Activated B cell treated with CpG ODN at 0.5 μM for 24 hours (primary cell): ENCODE measurements at places on chromosomes 7 and 10. TPM values are rescaled to one million over a fixed set of nuclear protein-coding genes. Genes with fewer than 3 reads are reported as not detected.

SNCG gene
- total RNA-seq = not detected in 2 replicates

FKBP6 gene
- total RNA-seq = not detected in 2 replicates

ERVW-1 gene
- total RNA-seq = not detected in 2 replicates

SLC16A12 gene
- total RNA-seq = not detected in 2 replicates

PVRIG gene
- 17.1 and 20.0 TPM in 2 replicates for total RNA-seq

CLCN1 gene
- total RNA-seq = not detected in 2 replicates

PTPRN2 gene
- total RNA-seq = 1.6 and 1.8 TPM in 2 replicates

CLDN12 gene
- 6.2 and 9.0 TPM in 2 replicates for total RNA-seq

ADAM8 gene
- total RNA-seq = 137 and 152 TPM in 2 replicates

MDH2 gene
- 120 and 125 TPM in 2 replicates for total RNA-seq

PNLIPRP3 gene
- not detected in 2 replicates for total RNA-seq

UBE3C gene
- total RNA-seq = 52.8 and 65.3 TPM in 2 replicates

SRRM3 gene
- total RNA-seq = not detected in 2 replicates

- no peaks in the 10 kb centered on the region for H3K36me3 ChIP-seq
- H3K4me3 ChIP-seq = peak overlapping the region; percentile 71
- H3K4me1 ChIP-seq = peaks cover 11% of the 10 kb centered on the region
- peaks cover 11% of the 10 kb centered on the region for H3K27me3 ChIP-seq
Measured at GRCh38 chr10:128210215-128211063, 84.2 kb upstream of the MKI67 start.

- no peaks in the 10 kb centered on the region for H3K36me3 ChIP-seq
- H3K4me1 ChIP-seq = no peaks in the 10 kb centered on the region
- H3K27me3 ChIP-seq = no peaks in the 10 kb centered on the region
- no peak overlapping the region for H3K27ac ChIP-seq
- no peak overlapping the region for H3K4me3 ChIP-seq
Measured at GRCh38 chr10:52541006-52541473, 227.0 kb downstream of the DKK1 start.

GRCh38 chr10:111865550-111865949 lies 318.0 kb downstream of the GPAM start:
- H3K4me1 ChIP-seq = no peaks in the 10 kb centered on the region
- no peaks in the 10 kb centered on the region for H3K27me3 ChIP-seq
- H3K4me3 ChIP-seq = no peak overlapping the region
- DNase-seq = no peak

DNA sequence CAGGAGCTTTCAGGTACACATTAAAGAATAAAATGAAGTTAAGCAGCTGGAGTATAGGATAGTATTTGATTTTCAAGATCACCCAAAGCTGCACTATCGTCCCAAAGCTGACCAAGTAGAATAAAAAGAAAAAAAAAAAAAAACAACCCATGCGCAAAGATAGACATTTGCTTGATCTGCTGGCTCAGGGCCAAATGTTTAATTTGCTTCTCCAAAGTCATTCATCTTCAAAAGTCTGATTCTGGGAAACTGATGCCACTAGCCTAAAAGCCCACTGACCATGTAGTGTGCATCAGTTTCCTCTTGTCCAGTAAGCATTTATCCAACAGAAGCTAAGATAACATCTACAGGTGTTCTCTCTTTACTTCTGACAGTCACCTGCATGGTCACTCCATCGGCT lies 14.5 kb downstream of the MEST start:
- no peaks in the 10 kb centered on the region for H3K27me3 ChIP-seq
- H3K4me3 ChIP-seq = no peak overlapping the region
- no peak for DNase-seq
- no peak overlapping the region for H3K27ac ChIP-seq
- peaks cover 49% of the 10 kb centered on the region for H3K36me3 ChIP-seq

- H3K4me3 ChIP-seq = no peak overlapping the region
- H3K36me3 ChIP-seq = no peaks in the 10 kb centered on the region
- no peaks in the 10 kb centered on the region for H3K27me3 ChIP-seq
- H3K27ac ChIP-seq = no peak overlapping the region
- no peaks in the 10 kb centered on the region for H3K4me1 ChIP-seq
- no peak for DNase-seq
Measured at GRCh38 chr10:36671607-36672006, 453.8 kb upstream of the ANKRD30A start.

DNA sequence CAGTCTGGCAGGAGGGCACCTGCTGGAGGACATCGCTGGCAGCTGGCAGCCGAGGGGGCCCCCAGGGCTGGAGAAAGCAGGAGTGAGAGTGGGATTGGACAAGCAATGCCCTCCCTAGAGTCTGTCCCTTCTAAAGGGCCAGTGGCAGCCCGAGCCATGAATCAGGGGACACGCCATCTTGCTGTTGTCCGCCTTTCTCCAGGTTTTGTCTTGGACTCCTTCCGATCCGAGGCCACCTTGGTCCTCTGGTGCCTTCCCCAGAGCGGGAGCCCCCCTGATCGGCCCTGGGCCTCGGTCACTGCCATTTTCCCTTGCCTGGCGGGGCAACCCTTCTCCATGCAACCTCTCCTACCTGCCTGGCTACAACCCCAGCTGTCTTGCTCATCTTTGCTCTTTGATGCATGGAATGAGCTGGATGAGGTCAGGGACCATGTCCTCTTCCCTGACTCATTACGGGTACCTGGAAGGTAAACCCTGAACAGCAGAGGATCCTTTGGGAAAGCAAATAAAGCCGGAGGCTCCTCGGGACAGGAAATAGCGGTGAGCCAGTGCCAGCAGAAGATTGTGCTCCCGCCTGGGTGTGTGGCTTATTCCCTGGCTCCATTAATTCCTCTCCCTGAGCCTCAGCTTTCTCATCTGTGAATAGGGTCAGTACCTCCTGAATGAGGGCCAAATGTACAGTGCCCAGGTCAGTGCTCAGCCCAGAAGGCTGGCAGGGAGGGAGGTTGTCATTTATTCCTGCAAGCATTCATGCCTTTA lies 112.0 kb downstream of the GRK5 start:
- DNase-seq = no peak
- H3K27me3 ChIP-seq = no peaks in the 10 kb centered on the region
- no peak overlapping the region for H3K4me3 ChIP-seq
- peaks cover 9% of the 10 kb centered on the region for H3K36me3 ChIP-seq
- no peak overlapping the region for H3K27ac ChIP-seq

DNA sequence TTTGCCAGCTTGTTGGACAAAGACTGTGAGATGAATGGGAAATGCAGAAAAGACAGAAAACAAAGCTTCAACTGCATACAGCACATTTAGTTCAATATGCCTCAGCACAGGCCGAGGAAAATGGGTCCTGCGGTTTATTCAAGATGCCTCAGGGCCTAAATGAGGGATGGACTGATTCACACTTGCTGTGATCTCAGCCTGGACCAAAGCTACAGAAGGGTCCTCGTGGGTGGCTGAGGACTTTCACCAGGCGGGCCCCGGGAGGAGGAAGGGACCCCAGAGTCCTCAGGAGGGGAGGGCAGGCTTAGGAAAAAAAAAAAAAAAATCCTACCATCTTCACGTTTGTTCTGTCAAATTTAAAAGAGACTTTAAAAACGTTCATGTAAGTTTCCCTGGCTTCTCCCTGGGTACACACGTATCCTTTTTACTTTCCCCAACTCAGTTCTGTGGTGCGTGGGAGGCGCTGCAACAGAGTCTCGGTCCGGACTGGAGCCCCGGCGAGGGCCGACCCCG lies 624 bp upstream of the ZNF783 start:
- H3K4me1 ChIP-seq = peaks cover 23% of the 10 kb centered on the region
- no peaks in the 10 kb centered on the region for H3K27me3 ChIP-seq
- no peak for DNase-seq
- H3K27ac ChIP-seq = peak overlapping the region; percentile 90
- peaks cover 19% of the 10 kb centered on the region for H3K36me3 ChIP-seq

DNA sequence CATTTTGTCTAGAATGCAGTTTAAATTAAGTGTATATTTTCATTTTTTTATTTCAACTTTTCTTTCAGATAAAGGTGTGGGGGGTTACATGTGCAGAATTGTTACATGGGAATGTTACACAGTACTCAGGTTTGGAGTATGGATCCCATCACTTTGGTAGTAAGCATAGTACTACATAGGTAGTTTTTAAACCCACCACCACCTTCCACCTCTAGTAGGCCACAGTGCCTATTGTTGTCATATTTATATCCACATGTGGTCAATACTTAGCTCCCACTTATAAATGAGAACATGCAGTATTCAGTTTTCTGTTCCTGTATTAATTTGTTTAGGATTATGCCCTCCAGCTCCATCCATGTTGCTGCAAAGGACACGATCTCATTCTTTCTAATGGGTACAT lies 200.6 kb downstream of the CCDC7 start:
- H3K27me3 ChIP-seq = no peaks in the 10 kb centered on the region
- H3K4me3 ChIP-seq = no peak overlapping the region
- H3K36me3 ChIP-seq = peaks cover 35% of the 10 kb centered on the region
- peaks cover 4% of the 10 kb centered on the region for H3K4me1 ChIP-seq
- no peak overlapping the region for H3K27ac ChIP-seq
- DNase-seq = no peak

- no peaks in the 10 kb centered on the region for H3K36me3 ChIP-seq
- no peak overlapping the region for H3K27ac ChIP-seq
- peaks cover 12% of the 10 kb centered on the region for H3K27me3 ChIP-seq
- DNase-seq = no peak
- H3K4me3 ChIP-seq = no peak overlapping the region
Measured at GRCh38 chr10:113626809-113627355, 37.0 kb downstream of the NRAP start.

DNA sequence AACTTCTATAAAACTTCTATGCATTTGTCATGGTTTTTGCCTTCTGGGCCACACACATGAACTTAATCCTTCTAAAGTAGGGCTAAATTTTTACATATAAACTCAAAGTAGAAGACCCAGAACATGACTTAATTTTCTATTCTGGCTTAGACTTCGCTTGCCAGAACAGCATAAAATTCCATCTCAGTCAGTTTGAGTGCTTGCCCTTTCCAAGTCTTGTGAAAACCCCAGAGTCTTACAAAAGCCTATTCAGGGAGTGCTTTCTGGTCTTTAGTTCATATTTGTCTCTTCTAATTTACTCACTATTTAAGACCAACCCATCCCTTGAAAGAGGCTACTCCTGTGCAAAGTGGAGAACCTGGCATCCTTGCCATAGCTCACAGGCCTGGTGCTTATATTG lies 201.6 kb upstream of the MEOX2 start:
- H3K27me3 ChIP-seq = no peaks in the 10 kb centered on the region
- H3K36me3 ChIP-seq = no peaks in the 10 kb centered on the region
- no peak overlapping the region for H3K4me3 ChIP-seq
- DNase-seq = no peak
- no peak overlapping the region for H3K27ac ChIP-seq

- H3K4me1 ChIP-seq = peaks cover 42% of the 10 kb centered on the region
- no peaks in the 10 kb centered on the region for H3K27me3 ChIP-seq
- peaks cover 65% of the 10 kb centered on the region for H3K36me3 ChIP-seq
- DNase-seq = no peak
- H3K27ac ChIP-seq = no peak overlapping the region
Measured at GRCh38 chr7:74236284-74236683, 17.9 kb downstream of the RFC2 start.

DNA sequence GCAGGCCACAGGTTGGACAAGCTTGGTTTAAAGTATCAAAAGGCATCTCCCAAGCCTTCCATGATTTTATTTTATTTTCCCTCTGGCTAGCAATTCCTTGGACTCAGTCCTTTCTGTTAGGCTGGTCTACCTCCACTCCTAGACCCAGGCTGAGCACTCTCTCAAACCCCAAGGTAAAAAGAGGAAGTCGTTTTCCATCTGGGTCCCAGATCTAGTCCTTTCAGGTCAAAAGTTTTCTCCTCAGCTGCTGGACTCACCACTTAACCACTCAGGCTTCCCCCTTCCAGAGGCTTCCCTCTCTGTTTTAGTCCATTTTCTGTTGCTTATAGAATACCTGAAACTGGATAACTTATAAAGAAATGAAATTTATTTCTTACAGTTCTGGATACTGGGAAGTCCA lies 252.3 kb upstream of the MKLN1 start:
- peak overlapping the region; percentile 37 for H3K27ac ChIP-seq
- DNase-seq = no peak
- H3K36me3 ChIP-seq = peaks cover 46% of the 10 kb centered on the region
- H3K27me3 ChIP-seq = no peaks in the 10 kb centered on the region

GRCh38 chr10:7111561-7111960 lies 299.3 kb downstream of the SFMBT2 start:
- no peaks in the 10 kb centered on the region for H3K36me3 ChIP-seq
- DNase-seq = no peak
- H3K27me3 ChIP-seq = peaks cover 12% of the 10 kb centered on the region
- no peak overlapping the region for H3K27ac ChIP-seq
- H3K4me3 ChIP-seq = no peak overlapping the region

DNA sequence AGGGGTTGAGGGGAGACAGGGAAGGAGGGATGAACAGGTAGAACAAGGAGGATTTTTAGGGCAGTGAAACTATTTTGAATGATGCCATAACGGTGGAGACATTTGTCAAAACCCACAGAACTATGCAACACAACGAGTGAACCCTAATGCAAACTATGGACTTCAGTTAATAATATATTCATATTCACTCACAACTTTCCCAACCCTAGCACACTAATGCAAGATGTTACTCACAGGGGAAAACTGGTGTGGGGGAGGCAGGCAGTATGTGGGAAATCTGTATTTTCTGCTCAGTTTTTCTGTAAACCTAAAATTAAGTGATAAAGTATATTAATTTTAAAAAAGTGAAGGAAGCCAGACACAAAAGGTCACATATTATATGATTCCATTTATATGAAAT lies 17.3 kb downstream of the GNA12 start:
- no peak overlapping the region for H3K4me3 ChIP-seq
- H3K36me3 ChIP-seq = peaks cover 23% of the 10 kb centered on the region
- H3K4me1 ChIP-seq = peaks cover 51% of the 10 kb centered on the region
- no peak overlapping the region for H3K27ac ChIP-seq

DNA sequence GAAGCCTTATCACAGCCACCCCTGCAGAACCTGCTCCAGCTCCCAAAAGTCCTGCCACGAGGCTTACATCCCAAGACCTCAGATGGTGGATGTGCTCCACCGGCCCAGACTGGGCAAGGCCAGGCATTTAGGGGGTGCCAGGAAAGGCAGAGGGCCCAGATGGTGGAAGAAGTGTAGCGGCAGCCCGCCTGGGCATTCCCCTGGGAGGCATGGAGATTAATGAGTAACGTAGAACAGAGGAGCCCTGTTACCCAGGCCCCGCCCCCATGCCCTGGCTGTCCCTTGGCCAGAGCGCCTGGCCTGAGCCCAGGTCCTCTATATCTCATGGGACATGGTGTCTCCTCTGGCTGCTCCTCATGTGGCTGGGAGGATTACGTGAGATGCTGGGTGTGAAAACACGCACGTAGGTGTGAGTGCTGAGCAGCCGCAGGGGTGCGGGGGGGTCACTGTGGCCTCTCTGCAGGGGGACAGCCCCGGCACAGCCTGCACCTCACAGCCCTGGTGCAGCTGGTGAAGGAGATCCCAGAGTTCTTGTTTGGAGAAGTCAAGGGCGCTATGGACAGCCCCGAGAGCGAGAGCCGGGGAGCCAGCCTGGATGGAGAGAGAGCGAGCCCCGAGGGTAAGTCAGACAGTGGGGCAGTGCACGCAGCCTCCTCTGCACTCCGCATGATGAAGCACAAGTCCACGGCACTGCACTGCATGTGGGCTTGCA lies 52.9 kb downstream of the ZNF467 start:
- no peak overlapping the region for H3K4me3 ChIP-seq
- peaks cover 12% of the 10 kb centered on the region for H3K4me1 ChIP-seq
- DNase-seq = no peak

- H3K4me3 ChIP-seq = no peak overlapping the region
- H3K27ac ChIP-seq = no peak overlapping the region
- DNase-seq = no peak
- no peaks in the 10 kb centered on the region for H3K36me3 ChIP-seq
- no peaks in the 10 kb centered on the region for H3K27me3 ChIP-seq
Measured at GRCh38 chr7:124155432-124156022, 122.7 kb upstream of the TMEM229A start.

GRCh38 chr7:157844611-157845010 lies 507.8 kb downstream of the DNAJB6 start:
- no peak overlapping the region for H3K27ac ChIP-seq
- DNase-seq = no peak
- no peak overlapping the region for H3K4me3 ChIP-seq
- no peaks in the 10 kb centered on the region for H3K36me3 ChIP-seq
- no peaks in the 10 kb centered on the region for H3K4me1 ChIP-seq
- H3K27me3 ChIP-seq = no peaks in the 10 kb centered on the region
